Fibroblast of skin of left quadriceps (primary cell): ENCODE measurements at places on chromosomes 12 and 14.

GRCh38 chr12:49762468-49762847 is 21.1 kb downstream of the TMBIM6 start:
- no peak for DNase-seq

DNA sequence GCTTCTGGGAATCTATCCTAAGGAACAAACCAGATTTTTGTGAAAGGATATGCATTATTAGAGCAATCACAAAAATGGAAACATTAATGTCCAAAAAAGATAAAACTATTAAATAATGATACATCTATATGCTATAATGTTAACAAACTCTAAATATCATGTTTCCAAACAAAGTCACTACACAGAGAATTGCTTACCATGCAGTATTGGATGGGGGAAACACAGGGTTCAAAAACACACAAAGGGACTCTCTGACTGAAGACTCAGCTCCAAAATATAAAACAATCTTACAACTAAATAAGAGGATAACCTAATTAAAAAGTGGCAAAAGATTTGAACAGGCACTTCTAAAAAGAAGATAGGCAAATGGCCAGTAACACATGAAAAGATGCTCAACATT is 304.2 kb downstream of the DPF3 start:
- no peak for DNase-seq

DNA sequence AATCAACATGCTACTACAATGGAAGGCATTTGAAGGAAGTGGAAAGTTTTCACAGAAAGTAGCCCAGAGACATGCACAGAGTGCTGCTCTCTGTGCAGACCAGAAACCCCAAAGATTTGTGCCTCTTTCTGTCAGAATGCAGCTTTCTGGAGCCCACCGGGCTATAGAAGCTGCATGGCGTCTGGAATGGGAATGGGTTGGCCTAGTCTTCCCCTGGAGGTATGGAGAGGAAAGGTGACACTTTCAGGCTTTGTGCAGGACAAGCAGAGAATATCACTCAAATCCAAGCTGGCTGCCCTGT is 21.3 kb upstream of the ZFP36L1 start:
- DNase-seq, result no peak

DNA sequence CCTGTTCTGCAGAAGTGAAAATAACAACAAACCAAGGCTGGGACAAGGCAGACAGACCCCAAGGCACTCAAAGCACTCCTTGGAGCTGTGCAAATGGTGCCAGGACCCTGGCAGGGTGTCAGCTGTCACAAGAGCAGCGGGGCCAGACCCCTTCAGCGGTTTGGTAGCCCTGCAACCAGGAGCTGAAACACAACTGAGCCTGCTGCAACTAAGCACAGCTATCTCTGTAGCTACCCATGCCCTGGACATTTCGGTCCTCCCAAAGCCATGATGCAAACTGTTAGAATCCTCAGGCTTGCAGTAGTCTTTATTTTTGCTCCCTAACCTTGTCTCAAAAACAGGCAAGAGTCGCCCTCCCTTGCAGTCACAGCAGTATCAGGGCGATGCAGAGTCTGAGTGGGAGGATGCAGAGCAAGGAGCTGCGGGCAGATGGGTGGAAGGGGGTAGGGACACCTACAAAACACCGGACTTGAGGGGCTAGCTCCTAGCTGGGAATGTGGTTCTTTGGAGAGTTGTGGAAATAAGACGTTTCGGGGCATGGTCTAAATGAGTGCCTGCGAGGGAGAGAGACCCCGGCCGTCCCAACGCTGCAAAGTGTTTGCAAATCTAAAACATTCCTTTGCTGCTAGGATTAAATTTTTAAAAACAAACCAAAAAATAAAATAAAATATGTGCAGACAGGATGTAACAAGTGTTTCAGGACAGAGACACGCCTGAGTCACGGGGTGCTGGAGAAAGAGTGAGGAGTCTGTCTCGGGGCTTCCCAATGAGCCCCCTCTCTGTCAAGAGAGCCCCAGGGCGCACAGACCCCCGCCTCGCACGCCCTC is 1.0 kb downstream of the NUAK1 start:
- no peak for DNase-seq

DNA sequence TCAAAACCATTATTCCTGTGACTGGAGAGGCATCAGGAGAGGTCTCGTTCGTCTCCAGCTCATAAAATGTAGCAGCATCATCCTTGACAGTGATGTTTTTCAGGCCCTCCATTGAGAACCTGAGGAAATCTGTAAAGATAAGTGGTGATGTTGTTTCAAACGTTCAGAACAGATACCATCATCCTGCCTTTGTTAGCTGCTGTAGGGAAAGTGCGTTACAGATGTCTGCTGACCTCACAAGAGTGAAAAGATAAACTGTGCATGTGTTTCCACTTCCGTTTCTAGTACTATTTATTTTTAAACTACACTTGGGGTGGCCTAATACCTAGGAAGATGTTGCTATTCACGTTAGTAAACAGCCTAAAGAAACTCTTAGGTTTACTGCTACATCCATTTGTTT is 28.4 kb downstream of the BCL2L14 start:
- no peak for DNase-seq
